ENCODE measurements at places on chromosomes 13 and 19.

- DNase-seq = no peak
These were observed 90.2 kb downstream of the RAB20 start for GRCh38 chr13:110471156-110471832.

- no peak for DNase-seq
These were observed 6.8 kb downstream of the FAM98C start for GRCh38 chr19:38409631-38410133.

- no peak for DNase-seq
These were observed 3.0 kb upstream of the AKAP8L start for GRCh38 chr19:15421721-15422260.

DNA sequence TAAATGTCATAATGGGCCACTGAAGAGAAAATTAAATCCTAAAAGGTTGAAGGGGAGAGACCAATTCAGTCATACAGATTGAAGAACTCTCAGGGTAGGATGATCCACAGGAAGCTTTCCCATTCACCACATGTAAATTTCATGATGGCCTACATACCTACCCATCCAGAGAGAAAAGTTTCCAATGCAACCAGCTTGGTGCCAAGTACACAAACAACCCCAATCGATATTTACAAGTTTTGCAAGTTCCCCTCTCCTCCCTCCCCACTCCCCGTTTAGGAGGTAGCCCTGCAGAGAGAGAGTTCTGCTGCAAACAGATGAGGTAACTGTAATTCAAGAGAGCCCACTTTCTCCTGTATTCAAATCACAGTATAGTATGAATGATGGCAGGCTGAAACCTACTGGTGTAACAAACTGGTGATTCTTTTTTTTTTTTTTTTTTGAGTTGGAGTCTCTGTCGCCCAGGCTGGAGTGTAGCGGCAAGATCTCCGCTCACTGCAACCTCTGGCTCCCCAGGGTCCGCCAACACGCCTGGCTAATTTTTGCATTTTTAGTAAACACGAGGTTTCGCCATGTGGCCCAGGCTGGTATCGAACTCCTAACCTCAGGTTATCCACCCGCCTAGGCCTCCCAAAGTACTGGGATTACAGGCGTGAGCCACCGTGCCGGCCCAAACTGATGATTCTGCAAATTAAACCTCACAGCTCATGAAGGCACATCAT lies 14.4 kb downstream of the FOXO1 start:
- DNase-seq = no peak

- DNase-seq = no peak
These were observed 512 bp downstream of the CC2D1A start for GRCh38 chr19:13906521-13906904.

DNA sequence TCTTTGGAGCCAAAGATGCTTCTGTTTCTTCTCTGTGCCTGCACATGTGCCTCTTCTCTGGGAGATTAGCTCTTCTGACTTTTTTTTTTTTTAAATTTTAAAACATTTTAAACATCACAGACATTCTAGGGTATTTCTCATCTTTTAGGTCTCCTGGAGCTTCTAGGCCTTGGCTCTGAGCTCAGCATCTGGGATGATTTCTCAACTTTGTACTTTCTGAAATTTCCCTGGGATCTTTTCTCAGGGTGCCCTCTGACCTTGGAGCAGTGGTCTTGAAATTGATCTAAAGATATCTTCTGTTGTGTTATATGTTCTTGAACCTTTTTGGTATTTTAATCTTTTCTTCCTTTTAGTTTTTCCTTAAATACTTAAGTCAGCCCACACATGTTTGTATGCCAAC lies 6.2 kb downstream of the WASF3 start:
- no peak for DNase-seq

DNA sequence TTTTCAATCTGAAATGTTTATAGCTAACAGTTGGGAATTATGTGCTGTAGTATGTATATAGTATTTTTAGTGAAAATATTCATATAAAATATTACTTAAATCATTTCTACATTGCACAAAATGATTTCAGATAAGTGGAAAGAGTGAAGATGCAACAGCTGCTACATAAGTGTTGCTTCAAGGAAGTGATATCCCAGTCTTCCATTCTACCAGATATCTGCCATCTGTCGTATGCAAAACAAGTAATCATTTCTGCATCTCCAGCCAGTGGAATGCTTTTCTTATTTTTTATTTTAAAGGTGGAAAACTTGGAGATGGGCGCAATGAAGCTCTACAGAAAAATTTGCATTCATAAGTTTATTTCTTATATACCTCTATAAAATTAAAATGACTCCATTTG lies 152.5 kb upstream of the MAB21L1 start:
- no peak for DNase-seq

DNA sequence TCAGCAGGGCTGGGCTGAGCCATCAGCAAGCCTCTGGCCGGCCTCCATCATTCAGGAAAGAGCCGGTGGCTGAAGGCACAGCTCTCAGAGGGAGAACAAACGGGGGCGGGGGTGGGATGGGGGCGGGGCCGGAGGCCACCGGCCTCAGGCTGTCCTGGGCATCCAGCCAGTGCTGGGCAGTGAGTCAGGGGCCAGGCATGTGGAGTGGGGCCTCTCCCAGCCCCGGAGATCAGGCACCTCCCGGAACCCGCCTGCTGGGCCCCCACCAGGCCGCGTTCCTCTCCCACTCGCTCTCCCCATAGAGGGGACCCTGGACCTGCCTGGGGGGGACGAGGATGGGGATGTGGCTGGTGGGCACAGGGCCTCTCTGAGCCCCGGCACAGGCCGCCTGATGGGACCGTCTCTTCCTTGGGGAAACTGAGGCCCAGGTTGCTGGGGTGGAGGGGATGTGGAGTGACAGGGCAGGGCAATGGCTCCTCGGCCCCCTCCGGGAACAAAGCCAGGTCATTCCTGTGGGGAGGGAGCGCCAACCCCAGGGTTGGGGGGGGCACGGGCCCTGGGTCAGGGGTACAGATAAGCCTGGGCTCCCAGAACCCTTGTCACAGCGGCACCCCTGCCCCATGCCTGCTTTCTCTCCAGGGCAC lies 12.9 kb downstream of the SPC24 start:
- no peak for DNase-seq

- DNase-seq = no peak
These were observed 2.2 kb upstream of the MCF2L start for GRCh38 chr13:112966776-112967175.

DNA sequence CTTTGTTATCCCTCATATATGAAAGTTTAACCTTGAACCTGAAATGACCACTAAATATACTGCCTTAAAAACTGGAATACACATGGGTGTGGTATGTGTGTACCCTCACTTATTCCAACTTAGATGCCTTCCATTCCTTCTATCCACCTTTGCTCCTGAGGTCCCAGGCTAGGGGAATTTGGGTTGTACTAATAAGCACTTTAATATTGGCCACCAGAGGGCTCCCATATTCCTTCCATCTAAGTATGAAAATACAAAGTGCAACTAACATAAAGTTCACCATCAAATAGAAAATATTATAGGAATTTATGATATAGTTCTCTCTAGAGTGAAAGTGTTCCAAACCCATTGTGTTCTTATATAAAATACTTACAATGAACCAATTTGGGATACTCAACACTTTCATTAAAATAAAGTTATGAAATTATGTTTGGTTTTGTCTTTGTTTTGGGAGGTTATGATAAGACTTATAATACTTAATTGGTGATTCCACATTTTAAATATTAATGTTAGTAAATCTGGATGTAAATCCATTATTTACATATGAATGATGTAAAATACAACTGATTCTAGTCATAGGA lies 62.3 kb downstream of the ITGBL1 start:
- no peak for DNase-seq

DNA sequence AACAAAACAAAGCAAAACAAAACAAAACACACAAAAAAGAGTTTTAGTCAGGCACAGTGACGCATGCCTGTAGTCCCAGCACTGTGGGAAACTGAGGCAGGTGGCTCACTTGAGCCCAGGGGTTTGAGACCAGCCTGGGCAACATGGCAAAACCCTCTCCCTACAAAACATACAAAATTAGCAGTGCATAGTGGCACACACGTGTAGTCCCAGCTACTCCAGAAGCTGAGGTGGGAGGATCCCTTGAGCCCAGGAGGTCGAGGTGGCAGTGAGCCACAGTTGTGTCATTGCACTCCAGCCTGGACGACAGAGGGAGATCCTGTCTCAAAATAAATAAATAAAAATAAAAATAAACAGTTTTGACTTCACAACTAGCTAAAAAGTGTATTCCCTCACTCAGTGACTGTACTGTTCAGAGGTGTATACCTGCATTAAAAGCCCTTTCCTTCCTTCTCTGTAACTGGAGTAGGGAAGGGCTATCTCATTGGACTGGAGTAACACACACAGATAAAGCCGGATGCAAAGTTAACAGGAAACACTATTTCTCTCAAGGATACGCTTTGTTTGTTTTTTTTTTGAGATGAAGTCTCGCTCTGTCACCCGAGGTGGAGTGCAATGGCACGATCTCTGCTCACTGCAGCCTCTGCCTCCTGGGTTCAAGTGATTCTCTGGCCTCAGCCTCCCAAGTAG lies 3.7 kb upstream of the BAX start:
- no peak for DNase-seq

- DNase-seq = no peak
These were observed 204.7 kb upstream of the DACH1 start for GRCh38 chr13:72071713-72072112.

- DNase-seq = no peak
These were observed 10.3 kb downstream of the VSTM2B start for GRCh38 chr19:29535984-29536508.
